SK-MEL-5 (cell line): ENCODE measurements at places on chromosomes 5 and 9. TPM values are rescaled to one million over a fixed set of nuclear protein-coding genes. Genes with fewer than 3 reads are reported as not detected.
A peak's percentile ranks its signal among the peaks of the same experiment; 100 is the strongest.

GRCh38 chr9:134497283-134497860 lies 144.2 kb upstream of the COL5A1 start:
- DNase-seq: no peak

DNA sequence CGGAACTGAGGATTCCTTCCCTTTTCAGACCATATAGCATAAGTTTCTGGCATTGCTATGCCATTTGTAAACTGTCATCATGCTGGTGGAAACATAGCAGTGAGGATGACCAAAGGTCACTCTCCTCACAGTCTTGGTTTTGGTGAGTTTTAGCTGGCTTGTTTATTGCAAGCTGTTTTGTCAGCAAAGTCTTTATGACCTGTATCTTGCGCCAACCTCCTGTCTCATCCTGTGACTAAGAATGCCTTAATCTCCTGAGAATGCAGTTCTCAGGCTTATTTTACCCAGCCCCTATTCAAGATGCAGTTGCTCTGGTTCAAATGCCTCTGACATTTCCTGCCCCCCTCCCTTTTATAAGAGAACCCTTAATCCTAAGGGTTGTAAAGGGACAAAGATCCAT lies 26.7 kb upstream of the GRIA1 start:
- no peak for DNase-seq

DNA sequence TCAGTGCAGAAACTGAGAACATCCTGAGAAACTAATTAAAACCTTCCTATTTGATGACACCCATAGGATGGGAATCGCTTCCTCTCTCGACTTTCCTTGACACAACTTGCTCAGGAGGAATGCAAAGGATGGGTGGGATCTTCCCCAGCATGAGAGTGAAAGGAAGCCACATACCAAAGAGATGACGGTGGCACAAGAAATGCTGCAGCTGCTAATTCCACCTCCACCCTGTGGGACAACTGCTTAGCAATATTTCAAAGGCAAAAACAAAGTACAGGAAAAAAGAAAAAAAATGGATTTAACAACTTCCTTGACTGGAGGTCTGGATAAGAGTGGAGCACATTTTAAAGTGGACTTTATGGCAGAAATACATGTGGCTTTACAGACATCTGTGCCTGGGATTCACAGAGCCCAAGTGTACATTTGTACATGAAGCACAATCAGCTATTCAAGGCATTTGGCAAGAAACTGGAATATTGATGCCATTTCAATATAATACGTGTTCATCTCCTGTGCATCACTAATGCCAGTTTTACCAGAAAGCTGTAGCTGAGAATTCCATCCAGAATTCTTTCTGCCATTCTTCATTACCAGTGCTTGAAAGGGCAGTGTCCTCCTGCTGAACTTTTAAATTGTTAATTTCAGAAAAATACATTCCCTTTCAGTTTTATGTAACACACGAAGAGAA lies 359.2 kb upstream of the ACTBL2 start:
- no peak for DNase-seq

Gene GARIN3
- total RNA-seq: not detected in 2 replicates

DNA sequence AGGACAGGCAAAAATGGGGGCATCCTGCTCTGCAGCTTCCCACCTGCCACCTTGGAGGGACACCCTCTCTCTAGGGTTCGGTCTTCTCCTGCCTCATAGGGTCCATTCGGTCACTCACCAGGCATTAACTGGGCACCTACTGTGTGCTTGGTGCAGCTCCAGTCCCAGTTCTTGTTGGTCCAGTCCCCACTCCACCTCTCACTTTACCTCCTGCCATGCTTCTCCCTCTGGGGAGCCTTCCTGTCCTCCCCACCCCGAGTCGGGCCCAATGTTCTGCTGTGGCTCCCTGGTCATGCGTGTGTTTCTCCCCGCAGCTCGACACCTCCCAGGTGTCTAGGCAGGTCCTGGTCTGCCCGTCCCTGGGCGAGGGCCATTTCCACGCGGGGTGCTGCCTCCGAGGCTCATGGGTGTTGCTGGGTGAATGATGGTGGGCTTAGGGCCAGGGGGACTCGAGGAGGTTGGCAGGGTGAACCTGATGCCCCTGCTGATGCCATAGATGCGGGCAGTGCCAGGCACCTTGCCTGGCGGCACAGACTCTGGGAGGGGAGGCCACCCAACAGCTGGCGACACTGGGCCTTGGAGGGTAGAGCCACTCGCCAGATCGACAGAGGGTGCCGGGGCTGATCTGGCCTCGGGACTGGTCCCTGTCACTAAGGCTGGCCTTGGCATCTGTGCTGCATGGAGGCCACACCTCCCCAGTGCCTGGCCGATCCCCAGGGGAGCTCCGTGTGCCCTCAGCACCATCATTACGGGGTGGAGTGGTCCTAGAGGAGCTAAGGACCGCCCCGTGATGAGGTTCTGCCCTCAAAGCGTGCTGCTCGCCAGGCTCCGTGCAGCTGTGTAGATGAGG lies 66.0 kb upstream of the RNU6ATAC start:
- DNase-seq: no peak

- peak; percentile 80 for DNase-seq
Measured at GRCh38 chr9:118170032-118170955, 466.1 kb downstream of the TLR4 start.
